ENCODE measurements at places on chromosomes 4 and X. TPM values are rescaled to one million over a fixed set of nuclear protein-coding genes. Genes with fewer than 3 reads are reported as not detected.

Gene HHIP
- total RNA-seq, result 4.5 TPM

Gene RS1
- not detected for total RNA-seq

Gene MAGEC3
- total RNA-seq, result not detected

Gene AFP
- not detected for total RNA-seq

Gene BEND4
- not detected for total RNA-seq

Gene UGT2A1
- total RNA-seq, result not detected

Gene MAGEA11
- not detected for total RNA-seq

Gene CNGA1
- total RNA-seq, result not detected

Gene SATL1
- not detected for total RNA-seq

Gene FREM3
- not detected for total RNA-seq

Gene PCYT1B
- total RNA-seq, result under 0.01 TPM

Gene SSX1
- total RNA-seq, result not detected

Gene CT47B1
- total RNA-seq, result not detected

Gene FHDC1
- 0.20 TPM for total RNA-seq

Gene ABCB7
- 22.4 TPM for total RNA-seq

Gene FGG
- not detected for total RNA-seq

Gene PLK4
- 9.6 TPM for total RNA-seq
